ENCODE measurements at places on chromosomes 5 and 9. TPM values are rescaled to one million over a fixed set of nuclear protein-coding genes. Genes with fewer than 3 reads are reported as not detected.

Gene NME5
- 15.8 TPM for total RNA-seq

Gene CER1
- total RNA-seq: not detected

Gene RPL35
- 1,099 TPM for total RNA-seq

Gene S100Z
- total RNA-seq: 1.3 TPM

Gene POMT1
- 24.9 TPM for total RNA-seq

GRCh38 chr5:91178461-91178860 is 204.7 kb downstream of the ARRDC3 start:
- no peaks in the 10 kb centered on the region for H3K27me3 ChIP-seq
- H3K27ac ChIP-seq: no peak overlapping the region
- H3K4me1 ChIP-seq: no peaks in the 10 kb centered on the region
- DNase-seq: no peak
- no peaks in the 10 kb centered on the region for H3K36me3 ChIP-seq

DNA sequence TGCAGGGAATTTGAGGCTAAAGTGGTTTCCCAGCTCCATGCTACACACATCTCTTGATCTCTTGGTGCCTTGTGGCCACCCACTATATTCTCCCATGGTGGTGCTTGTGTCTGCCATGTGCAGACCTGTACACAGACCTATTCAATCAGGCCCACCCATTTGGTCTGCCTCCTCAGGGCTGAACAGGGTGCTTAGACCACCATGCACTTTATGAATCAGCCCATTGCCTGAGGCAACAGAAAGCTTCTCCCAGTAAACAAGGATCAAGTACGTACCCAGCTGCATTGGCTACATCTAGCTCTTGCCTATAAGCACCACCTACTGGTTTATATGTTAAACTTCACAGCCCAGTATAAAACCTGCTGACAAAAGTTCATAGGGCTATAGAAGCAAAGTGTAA is 664.3 kb upstream of the EDIL3 start:
- H3K4me3 ChIP-seq: no peak overlapping the region
- H3K27me3 ChIP-seq: no peaks in the 10 kb centered on the region
- DNase-seq: peak; percentile 54

- peaks cover 6% of the 10 kb centered on the region for H3K36me3 ChIP-seq
- no peaks in the 10 kb centered on the region for H3K4me1 ChIP-seq
- no peak for DNase-seq
- H3K27me3 ChIP-seq: no peaks in the 10 kb centered on the region
- H3K4me3 ChIP-seq: no peak overlapping the region
These were observed 82.3 kb downstream of the SECISBP2 start for GRCh38 chr9:89400403-89401116.

DNA sequence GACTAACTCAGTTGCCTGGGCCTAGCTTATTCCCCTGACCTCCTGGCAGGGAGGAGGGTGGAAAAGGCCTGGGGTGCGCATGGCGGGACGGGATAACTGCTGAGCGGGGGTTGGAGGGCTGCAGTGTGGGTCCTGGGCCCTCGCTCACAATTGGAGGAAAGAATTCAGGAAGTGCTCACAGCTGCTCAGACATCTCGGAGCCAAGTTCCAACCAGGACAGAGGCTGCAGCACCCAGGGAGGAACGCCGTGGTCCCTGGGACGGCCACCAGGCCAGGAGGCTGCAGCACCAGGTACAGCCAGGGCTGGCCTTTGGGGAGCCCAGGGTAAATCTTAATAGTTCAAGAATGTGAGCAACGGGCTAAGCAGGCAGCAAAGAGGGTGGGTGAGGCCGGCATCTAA is at the start of gene SPAAR:
Gene SPAAR, plus strand, starts transcription at position 217 of the 400 bp plus-strand sequence. CDS start 974 bp downstream, outside the sequence.
- H3K36me3 ChIP-seq: no peaks in the 10 kb centered on the region
- H3K4me1 ChIP-seq: peaks cover 41% of the 10 kb centered on the region
- no peaks in the 10 kb centered on the region for H3K27me3 ChIP-seq
- DNase-seq: no peak
- H3K27ac ChIP-seq: peak within 1 kb of the TSS; percentile 99
- peak within 1 kb of the TSS; percentile 21 for H3K4me3 ChIP-seq

- DNase-seq: no peak
- no peaks in the 10 kb centered on the region for H3K27me3 ChIP-seq
- no peak overlapping the region for H3K4me3 ChIP-seq
- H3K36me3 ChIP-seq: no peaks in the 10 kb centered on the region
- H3K27ac ChIP-seq: no peak overlapping the region
- peaks cover 12% of the 10 kb centered on the region for H3K4me1 ChIP-seq
These were observed 152.0 kb downstream of the PRR16 start for GRCh38 chr5:120615967-120616645.

- no peaks in the 10 kb centered on the region for H3K36me3 ChIP-seq
- no peak for DNase-seq
- H3K27me3 ChIP-seq: no peaks in the 10 kb centered on the region
These were observed 1146.7 kb downstream of the CDH9 start for GRCh38 chr5:25891691-25892090.
